Activated CD4-positive, alpha-beta T cell treated with anti-CD3 and anti-CD28 coated beads, Interleukin-2, amount 10 ng/mL, durations not matched to agents 7 days and 5 days (primary cell): ENCODE measurements at places on chromosomes 2 and 18.

DNA sequence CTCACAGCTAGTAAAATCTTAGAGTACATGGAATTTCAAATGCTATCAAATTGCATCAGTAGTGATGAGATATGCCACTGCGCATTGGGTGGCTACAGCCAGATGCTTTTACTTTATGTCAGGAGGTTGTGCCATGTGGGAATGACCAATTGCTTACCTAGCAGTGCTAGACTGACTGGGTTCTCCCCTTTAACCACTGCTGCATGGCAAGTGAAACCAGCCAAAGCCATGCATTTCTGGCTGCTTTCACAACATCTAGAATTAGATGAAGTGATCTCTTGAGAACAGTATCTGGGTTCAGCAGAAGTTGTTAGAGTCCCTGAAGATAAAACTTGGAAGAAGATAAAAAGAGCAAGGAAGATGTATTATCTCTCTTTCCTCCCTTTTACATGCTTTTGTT is 1174.2 kb upstream of the CDH2 start:
- H3K27me3 ChIP-seq, result no peaks in the 10 kb centered on the region
- DNase-seq, result no peak
- H3K27ac ChIP-seq, result no peak overlapping the region
- H3K4me3 ChIP-seq, result no peak overlapping the region

GRCh38 chr2:166090346-166090745 is 37.5 kb downstream of the SCN1A start:
- no peak overlapping the region for H3K4me3 ChIP-seq
- no peaks in the 10 kb centered on the region for H3K36me3 ChIP-seq
- DNase-seq, result no peak
- H3K4me1 ChIP-seq, result no peaks in the 10 kb centered on the region

DNA sequence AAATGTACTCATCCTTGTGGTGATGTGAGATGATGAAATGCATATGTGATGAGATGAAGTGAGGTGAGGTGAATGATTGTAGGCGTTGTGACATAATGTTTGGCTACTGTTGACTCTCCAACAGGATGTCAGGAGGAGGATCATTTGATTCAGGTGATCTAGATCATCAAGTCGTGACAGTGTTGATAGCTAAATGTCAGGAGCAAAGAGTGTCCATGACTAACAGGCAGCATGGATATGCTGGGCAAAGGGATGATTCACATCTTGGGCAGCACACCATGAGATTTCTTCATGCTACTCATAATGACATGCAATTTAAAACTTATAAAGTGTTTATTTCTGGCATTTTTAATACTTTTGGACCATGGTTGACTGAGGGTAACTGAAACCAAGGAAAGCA is 40.2 kb upstream of the UBXN4 start:
- no peak overlapping the region for H3K27ac ChIP-seq
- no peak for DNase-seq
- no peak overlapping the region for H3K4me3 ChIP-seq
- no peaks in the 10 kb centered on the region for H3K4me1 ChIP-seq
- no peaks in the 10 kb centered on the region for H3K27me3 ChIP-seq
- H3K36me3 ChIP-seq, result no peaks in the 10 kb centered on the region

DNA sequence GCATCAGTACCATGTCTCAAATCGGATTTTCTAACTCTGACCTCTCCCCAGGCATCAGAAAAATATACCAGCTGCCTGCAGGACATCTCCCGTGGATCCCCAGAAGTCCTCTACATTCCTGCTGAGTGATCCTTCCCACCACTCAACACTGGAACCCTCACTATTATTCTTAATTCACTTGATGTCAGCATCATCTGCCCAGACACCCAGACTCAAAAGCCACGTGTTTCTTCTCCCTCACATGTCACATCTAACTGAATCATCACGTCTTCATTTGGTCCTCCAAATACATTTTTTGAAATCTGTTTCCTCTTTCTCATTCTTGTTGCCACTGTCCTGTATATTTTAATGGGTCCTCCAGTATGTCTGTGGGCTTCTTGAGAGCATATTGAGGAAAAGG is 218.6 kb downstream of the HRH4 start:
- peaks cover 11% of the 10 kb centered on the region for H3K27me3 ChIP-seq
- H3K4me1 ChIP-seq, result no peaks in the 10 kb centered on the region
- no peaks in the 10 kb centered on the region for H3K36me3 ChIP-seq
- no peak for DNase-seq
- H3K4me3 ChIP-seq, result no peak overlapping the region

DNA sequence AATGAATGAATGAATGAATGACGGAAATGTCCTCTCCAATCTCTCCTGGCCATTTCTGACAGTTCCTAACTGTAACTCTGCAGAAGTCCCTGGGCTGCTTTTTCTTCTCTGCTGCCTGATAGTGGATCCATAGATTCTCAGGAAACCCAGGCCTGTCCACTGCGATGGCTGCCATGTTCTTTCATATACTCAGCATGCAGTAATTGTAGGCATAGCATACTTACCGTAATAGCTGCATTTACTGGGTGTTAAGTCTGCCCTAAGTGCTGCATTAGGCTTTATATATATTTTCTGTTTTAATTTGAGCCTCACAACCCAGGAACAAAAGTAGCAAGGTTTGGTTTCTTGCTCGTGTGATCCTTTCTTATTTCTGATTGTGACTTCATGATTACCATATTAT is 122.9 kb downstream of the DCC start:
- H3K4me1 ChIP-seq, result no peaks in the 10 kb centered on the region
- H3K36me3 ChIP-seq, result no peaks in the 10 kb centered on the region
- no peak for DNase-seq
- no peak overlapping the region for H3K27ac ChIP-seq

- no peak overlapping the region for H3K27ac ChIP-seq
- no peak overlapping the region for H3K4me3 ChIP-seq
- DNase-seq, result no peak
- H3K4me1 ChIP-seq, result peaks cover 20% of the 10 kb centered on the region
- peaks cover 64% of the 10 kb centered on the region for H3K36me3 ChIP-seq
Observed at GRCh38 chr2:230205034-230205433, 14.8 kb downstream of the SP110 start.

- no peaks in the 10 kb centered on the region for H3K36me3 ChIP-seq
- no peak overlapping the region for H3K4me3 ChIP-seq
- no peak overlapping the region for H3K27ac ChIP-seq
- no peaks in the 10 kb centered on the region for H3K4me1 ChIP-seq
- peaks cover 3% of the 10 kb centered on the region for H3K27me3 ChIP-seq
- no peak for DNase-seq
Observed at GRCh38 chr2:110140401-110140800, 24.8 kb upstream of the MALL start.

DNA sequence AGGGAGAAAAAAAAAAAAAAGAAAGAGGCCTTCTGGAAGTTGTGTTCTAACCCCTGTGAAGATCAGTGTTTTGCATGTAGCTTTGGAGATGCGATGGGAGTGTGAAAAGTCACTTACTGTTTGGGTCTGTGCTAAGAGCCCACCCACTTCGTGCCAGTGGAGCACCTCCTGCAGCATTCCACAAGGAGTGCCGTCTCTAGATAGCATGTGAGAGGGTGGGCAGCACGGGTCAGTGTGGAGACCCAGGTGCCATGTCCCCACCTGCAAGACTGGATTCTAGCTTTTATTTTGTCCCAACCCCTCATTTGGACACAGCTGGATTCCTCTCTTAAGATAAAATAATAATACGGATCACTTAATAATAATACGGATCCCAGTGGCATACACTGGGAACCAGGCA is 12.5 kb upstream of the TMEM185B start:
- DNase-seq, result no peak
- H3K27ac ChIP-seq, result no peak overlapping the region
- H3K36me3 ChIP-seq, result peaks cover 23% of the 10 kb centered on the region
- H3K4me1 ChIP-seq, result peaks cover 32% of the 10 kb centered on the region

- no peak overlapping the region for H3K4me3 ChIP-seq
- no peak for DNase-seq
- no peaks in the 10 kb centered on the region for H3K4me1 ChIP-seq
- no peak overlapping the region for H3K27ac ChIP-seq
- H3K36me3 ChIP-seq, result no peaks in the 10 kb centered on the region
Observed at GRCh38 chr18:1244397-1245122, 339.9 kb downstream of the ADCYAP1 start.

- DNase-seq, result no peak
- no peaks in the 10 kb centered on the region for H3K4me1 ChIP-seq
- no peak overlapping the region for H3K4me3 ChIP-seq
- H3K27ac ChIP-seq, result no peak overlapping the region
- H3K36me3 ChIP-seq, result no peaks in the 10 kb centered on the region
Observed at GRCh38 chr18:80229766-80230745, 17.3 kb downstream of the PARD6G start.

- H3K36me3 ChIP-seq, result no peaks in the 10 kb centered on the region
- H3K4me3 ChIP-seq, result no peak overlapping the region
- no peak overlapping the region for H3K27ac ChIP-seq
- H3K4me1 ChIP-seq, result no peaks in the 10 kb centered on the region
- no peaks in the 10 kb centered on the region for H3K27me3 ChIP-seq
Observed at GRCh38 chr2:150247481-150247880, 240.0 kb downstream of the RND3 start.

DNA sequence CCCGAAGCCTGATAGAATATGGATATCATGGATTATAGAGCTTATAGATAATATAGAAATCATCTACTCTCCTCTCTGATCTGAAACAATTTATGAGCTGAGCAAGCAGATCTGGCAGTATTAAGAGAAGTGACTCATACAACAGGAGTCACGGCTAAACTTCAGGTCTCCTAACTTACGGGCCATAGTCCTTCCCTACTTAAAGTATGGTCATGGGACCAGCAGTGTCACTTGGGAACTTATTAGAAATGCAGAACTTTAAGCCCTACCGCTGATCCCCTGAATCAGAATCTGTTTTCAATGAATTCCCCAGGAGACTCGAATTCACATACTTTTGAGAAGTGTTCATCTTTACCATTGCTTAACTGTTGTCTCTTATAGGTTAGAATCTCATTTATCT is 195.7 kb upstream of the FANCL start:
- no peaks in the 10 kb centered on the region for H3K36me3 ChIP-seq
- no peak overlapping the region for H3K4me3 ChIP-seq
- no peak for DNase-seq
- H3K27me3 ChIP-seq, result peaks cover 9% of the 10 kb centered on the region
- H3K27ac ChIP-seq, result no peak overlapping the region

GRCh38 chr2:212667751-212668316 is 129.2 kb upstream of the ERBB4 start:
- no peak for DNase-seq
- H3K4me1 ChIP-seq, result no peaks in the 10 kb centered on the region
- H3K36me3 ChIP-seq, result no peaks in the 10 kb centered on the region
- H3K4me3 ChIP-seq, result no peak overlapping the region
- H3K27me3 ChIP-seq, result peaks cover 2% of the 10 kb centered on the region

GRCh38 chr2:56314796-56315195 is 131.0 kb downstream of the CCDC85A start:
- no peaks in the 10 kb centered on the region for H3K27me3 ChIP-seq
- no peak overlapping the region for H3K4me3 ChIP-seq
- DNase-seq, result no peak
- H3K36me3 ChIP-seq, result no peaks in the 10 kb centered on the region

DNA sequence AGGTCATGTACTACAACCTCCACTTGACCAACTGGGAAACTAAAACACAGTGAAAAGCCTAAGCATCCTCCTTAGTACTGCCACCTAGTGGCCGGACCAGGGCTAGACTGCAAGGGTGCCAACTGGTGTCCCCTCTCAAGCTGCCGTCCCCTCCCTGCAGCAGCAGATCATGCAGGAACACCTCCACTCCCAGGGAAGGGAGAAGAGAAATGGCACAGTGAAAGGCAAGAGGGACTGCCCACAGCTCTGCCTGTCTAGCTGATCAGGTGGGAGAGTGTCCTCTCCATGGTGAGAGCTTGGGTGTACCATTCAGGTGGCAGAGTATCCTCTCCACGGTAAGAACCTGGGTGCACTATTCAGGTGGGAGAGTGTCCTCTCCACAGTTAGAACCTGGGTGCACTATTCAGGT is 78.1 kb downstream of the AAK1 start:
- H3K27ac ChIP-seq, result no peak overlapping the region
- H3K27me3 ChIP-seq, result no peaks in the 10 kb centered on the region
- H3K36me3 ChIP-seq, result peaks cover 13% of the 10 kb centered on the region
- H3K4me1 ChIP-seq, result peaks cover 65% of the 10 kb centered on the region
